ENCODE measurements at places on chromosomes 11 and 22.

- DNase-seq, result no peak
Measured at GRCh38 chr22:30953206-30953605, 15.4 kb downstream of the MORC2 start.

- DNase-seq, result no peak
Measured at GRCh38 chr11:41779401-41779960, 320.0 kb upstream of the LRRC4C start.

DNA sequence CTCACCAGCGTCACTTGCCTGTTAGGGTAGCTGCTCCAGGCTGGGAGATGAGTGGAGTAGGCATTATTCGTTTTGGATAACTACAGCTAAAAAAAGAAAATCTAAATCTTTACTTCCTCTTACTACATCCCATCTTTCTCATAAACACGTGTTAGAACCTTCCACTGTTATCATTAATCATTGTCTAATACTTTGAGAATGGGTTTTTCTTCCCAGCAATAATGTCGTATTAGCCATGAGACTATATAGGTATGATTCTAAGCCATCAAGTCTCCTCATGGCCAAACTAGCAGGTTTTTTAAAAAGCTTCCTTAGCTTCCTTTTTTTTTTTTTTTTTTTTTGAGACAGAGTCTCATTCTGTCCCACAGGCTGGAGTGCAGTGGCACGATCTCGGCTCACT, 3.9 kb upstream of the TEF start:
- no peak for DNase-seq

DNA sequence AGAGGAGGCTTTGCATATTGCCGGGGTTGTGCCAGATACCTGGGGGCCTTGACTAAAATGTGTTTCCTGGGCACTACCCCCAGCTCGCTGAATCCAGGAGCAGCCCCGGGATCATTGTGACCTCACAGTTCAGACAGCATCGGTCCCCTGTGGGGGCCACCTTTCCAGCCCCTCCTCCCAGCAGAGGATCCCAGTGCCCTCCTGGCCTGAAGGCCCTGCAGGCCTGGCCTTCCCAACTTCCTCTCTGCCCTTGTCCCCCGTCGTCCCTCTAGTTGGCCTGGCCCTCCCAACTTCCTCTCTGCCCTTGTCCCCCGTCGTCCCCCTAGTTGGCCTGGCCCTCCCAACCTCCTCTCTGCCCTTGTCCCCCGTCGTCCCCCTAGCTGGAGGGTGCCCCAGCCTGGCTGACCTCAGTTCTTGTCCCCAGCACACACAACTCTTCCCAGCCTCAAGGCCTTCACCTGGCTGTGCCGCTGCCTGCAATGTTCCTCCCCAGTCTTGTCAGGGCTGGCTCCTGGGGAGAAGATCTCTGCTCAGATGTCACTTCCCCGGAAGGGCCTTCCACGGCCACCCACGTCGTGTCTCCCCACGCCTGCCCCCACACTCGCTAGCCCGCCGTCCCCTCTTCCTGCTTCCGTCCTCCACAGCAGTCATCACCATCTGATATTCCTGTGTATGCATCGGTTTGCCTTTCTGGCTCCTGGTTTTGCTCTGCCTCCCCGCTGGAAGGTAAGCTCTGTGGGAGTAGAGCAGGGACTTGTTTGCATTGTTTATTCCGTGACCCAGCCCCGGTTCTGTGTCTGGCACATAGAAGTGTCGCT, 12.6 kb upstream of the ANO1 start:
- DNase-seq, result no peak

GRCh38 chr11:18091731-18092130, 14.2 kb downstream of the SAAL1 start:
- DNase-seq, result no peak

DNA sequence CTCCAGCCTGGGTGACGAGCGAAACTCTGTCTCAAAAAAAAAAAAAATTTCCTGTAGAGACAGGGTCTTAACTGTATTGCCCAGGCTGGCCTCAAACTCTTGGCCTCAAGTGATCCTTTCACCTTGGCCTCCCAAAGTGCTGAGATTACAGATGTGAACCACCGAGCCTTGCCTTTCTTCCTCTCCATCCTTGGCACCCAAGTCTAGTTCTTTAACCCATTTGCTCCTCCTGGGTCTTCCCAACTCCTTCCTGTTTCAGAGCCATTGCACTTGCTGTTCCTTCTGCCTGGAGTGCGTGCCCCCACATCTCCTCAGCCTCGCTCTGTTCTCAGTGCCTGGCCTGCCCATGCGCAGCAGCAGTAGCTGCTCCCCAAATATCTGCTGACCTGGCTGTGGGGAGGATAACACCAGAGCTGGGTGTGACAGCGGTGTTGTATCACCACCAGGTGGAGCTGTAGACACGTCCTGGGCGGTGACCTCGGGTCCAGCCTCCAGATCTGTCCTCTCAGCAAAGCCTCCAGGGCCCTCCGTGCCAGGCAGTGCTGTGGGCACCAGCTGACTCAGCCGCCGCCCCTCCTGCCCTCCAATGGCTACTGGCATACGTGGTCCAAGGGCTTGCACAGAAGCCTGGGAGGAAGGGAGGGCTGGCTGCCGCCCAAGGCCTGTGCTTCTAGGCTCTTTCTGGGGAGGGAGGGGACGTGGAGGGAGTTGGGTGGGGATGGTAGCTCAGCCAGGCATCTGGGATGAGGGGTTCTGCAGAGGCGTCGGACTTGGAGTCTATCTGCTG, 22.0 kb downstream of the TEF start:
- peak; percentile 44 for DNase-seq

DNA sequence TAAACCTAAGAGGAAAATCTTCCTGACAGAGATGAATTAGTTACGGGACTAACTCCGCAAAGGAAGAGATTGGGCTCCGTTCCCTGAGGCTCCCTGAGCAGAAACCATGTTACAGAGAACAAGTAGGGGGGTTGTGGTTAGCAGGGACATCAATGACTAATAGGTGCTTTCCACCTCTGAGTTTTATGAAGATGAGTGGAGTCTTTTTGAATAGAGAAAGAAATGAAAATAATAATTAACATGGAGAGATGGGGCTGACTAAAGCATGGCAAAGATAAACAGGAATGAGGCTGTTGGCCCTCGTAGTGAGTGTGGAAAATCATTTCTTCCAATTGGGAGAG, 47.5 kb upstream of the PICALM start:
- peak; percentile 79 for DNase-seq

DNA sequence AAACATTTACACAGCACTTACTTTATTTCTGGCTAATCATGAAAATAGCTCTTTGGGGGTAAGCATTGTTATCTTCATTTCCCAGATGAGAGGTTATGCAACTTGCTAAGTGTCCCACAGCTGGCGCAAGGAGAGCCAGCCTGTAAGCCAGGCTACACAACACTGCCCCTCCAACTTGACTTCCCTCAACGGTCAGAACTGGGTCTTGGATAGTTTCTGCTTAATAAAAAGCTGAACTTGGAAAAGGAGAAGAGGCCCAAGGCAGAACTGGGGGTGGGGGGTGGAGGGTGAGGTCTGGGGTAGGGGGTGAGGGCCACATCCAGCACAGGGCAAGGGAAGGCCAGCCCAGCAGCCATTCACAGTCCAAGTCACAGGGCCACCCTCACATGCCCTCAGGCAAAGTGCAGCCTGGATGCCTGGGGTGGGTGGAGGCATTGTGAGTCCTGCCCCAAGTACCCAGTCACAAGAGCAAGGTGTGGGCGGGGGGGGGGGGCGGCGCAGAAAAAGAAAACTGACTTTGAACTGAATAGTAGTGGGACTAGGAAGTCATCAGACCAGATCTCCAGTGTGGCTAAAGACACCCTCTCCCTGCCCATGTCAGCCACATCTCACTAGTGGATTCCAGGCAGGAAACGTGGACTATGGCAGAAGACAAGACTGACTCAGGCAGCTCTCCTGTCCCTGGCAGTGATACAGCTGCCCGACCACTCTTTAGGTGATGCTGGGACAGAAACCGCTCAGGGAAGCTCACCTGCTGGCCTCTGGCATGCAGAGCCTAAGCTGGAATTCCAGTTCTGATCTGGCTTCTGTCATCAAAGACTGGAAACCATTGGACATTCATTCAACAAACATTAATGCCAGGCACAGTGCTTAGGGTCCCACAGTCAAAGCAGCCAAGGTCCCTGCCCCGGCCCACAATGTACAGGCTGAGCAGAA, 52.4 kb downstream of the PACSIN2 start:
- DNase-seq, result no peak

GRCh38 chr22:31927562-31927961, 16.8 kb upstream of the YWHAH start:
- no peak for DNase-seq

- DNase-seq, result no peak
Measured at GRCh38 chr11:111366560-111367410, 12.3 kb downstream of the POU2AF1 start.

- DNase-seq, result no peak
Measured at GRCh38 chr11:72100009-72100408, 3.1 kb downstream of the LAMTOR1 start.

- DNase-seq, result no peak
Measured at GRCh38 chr11:13962562-13963168, at the start of gene SPON1. Gene SPON1 (plus strand): TSS chr11:13962723. CDS start chr11:13962905, 182 bp downstream.

DNA sequence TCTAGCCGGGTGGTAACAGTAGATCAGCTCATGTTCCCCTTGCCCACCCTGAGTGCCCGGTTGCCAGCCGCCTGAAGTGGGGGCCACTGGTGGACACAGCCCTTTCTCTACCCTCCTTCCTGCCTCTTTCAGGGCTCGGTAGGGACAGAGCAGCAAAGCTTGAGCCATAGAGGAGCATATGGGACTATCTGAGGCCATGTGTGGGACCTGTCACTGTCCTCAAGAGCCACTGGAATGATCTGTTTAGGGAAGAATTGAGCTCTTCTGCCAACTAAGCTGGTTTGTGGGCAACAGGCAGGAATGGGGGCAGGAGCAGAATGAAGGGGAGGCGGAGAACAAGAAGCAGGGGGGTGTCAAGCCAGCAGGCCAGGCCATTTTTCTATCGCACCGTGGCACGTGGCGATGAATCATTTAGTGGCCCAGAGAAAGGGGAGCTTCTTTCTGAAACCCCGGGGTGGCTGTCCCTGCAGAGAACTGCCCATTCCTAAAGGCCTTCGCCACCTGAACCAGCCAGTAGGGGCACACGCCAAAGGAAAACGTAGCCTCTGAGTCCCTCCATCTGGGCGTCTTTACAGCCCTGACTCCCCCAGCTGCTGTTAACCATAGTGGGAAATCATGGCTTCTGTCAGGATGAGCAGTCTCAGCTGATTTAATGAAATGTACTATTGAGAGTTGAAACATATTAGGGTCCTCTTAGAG, 8.8 kb downstream of the ASPHD2 start:
- no peak for DNase-seq

- no peak for DNase-seq
Measured at GRCh38 chr22:25748140-25748539, 6.2 kb downstream of the MYO18B start.

DNA sequence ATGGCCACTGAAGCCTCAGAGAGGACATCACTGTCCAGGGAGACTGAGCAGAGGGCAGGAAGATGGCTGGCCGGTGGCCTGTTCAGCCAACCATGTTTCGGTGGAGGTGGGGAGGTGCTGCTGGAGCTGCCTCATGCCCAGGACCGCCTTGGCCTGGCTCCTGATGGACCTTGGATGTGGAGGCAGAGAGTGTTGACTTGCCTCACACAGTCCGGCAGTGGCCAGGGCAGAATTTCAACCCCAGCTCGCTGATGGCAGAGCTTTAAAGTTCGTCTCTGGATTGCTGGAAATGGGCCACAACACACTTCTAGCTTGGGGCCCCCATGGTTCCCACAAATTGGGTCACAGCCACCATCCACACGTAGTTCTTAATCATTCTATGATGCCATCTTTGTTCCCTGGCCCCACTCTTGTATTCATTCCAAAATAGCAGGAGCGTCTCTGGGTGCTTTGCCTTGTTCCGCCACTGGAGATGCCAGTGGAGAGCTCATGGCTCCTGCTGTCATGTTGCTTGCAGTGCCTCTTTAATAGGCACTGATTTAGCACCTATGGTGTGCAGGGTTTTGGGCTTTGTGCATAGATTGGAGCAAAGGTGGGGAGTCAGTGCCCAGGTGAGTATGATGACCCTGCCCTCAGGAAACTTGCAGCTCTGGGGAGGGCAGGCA, 5.6 kb downstream of the MAPK8IP1 start:
- no peak for DNase-seq

DNA sequence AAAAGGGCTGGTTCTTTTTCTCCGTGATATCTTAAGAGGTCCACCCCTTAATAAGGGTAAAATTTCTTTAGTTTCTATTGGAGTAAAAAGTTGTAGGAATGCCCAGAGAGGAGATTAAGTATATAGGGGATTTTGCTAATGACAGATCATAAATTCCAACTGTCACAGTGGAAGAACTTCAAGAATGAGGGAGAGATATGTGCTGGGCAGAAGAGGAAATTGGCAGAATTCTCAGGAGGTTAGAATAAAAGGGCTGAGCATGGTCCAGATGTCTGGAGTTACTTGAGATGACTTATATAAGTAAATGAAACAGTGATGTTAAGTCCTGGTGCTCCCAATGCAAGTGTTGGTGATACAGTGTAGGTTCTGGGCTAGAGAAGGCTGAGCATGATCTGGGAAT, 417.6 kb upstream of the ARHGAP42 start:
- DNase-seq, result no peak

GRCh38 chr11:29627541-29627940, 389.3 kb downstream of the KCNA4 start:
- DNase-seq, result no peak

DNA sequence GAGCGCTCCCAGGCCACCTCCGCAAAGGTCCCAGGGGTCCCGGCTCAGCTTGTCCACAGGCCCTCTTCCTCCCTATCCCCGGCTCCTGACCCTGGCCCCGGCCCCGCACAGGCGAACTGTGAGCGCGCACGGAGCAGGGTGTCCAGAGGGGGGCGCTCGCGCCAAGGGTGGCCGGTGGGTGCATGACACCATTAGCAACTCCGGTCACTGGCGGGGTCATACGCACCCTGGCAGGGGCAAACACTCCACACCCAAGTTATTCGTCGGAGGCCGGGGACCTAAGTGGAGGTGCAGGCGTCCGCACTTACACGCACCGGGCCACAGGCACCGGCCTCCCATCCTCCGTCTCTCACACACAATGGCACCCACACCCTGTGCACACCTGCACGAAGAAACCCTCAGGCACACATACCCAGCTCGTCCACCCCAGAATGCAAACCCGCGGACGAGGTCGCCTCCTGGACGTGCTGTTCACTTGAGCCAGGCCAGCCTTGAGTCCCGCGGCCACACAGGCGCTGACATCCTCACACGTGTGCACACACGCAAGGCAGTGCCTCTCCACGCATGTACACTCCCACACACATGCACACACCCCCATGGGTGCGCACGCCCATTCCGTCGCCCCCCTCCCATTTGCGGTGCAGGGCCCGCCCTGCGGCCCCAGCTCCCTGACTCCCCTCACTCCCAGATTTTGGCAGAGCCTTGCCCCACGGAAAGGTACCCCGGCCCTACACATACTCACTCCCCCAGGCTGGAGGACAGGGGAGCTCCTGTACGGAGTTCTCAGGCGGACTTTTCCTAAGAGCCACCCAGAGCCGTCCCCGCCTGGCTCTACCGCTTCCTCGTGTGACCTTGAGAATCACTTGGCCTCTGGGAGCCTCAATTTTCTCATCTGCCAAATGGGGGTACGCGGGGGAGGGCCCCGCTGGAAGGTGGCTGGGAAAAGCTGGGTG, at the start of gene RASGRP2:
Gene RASGRP2 (minus strand): TSS at position 552 of the 953 bp plus-strand sequence. CDS start 1,276 bp downstream, outside the sequence.
- no peak for DNase-seq

GRCh38 chr11:57391111-57391510, 661 bp upstream of the PRG2 start:
- DNase-seq, result no peak

All from kidney epithelial cell (primary cell).